Esophagus mucosa (tissue), 1 donor: ENCODE measurements at places on chromosomes 2 and 18. TPM values are rescaled to one million over a fixed set of nuclear protein-coding genes. Genes with fewer than 3 reads are reported as not detected.

SNED1 gene
- 3.9 TPM for total RNA-seq

UGT1A5 gene
- total RNA-seq: 0.68 TPM

DSC1 gene
- 0.52 TPM for total RNA-seq

DNAH6 gene
- 0.04 TPM for total RNA-seq

CNTNAP5 gene
- not detected for total RNA-seq

SCYGR4 gene
- not detected for total RNA-seq

DSG1 gene
- total RNA-seq: 33.7 TPM

ALPG gene
- total RNA-seq: not detected

KCNF1 gene
- total RNA-seq: not detected

CCDC148 gene
- total RNA-seq: 0.32 TPM
